Effector CD4-positive, alpha-beta T cell (primary cell): ENCODE measurements at places on chromosomes 3 and 15.
A peak's percentile ranks its signal among the peaks of the same experiment; 100 is the strongest.

GRCh38 chr3:30847592-30847991 lies 46.9 kb downstream of the GADL1 start:
- no peak for DNase-seq

DNA sequence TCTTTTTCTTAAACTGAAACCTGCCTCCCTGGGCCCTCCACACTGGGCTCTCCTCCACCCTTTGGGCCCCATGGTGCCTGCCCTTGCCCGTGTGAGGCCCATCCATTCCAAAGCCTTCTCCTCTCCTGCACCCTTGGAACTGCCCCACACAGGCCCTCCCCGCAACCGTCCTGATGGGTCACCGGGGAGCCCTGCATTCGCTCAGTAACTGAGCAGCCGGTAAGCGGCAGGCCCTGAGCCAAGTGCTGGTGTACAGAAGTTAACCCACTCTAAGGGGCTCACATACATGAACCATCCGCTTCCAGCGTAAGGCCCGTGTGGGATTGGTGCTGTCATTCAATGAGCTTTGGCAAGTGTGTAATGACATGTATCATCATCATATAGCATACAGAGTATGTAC lies 5.4 kb upstream of the LRRC15 start:
- DNase-seq = no peak

- DNase-seq = no peak
These were observed 7.2 kb upstream of the MAP4 start for GRCh38 chr3:48023377-48023776.

GRCh38 chr15:83323296-83323711 lies 38.8 kb upstream of the BNC1 start:
- DNase-seq = no peak

GRCh38 chr3:53744351-53744750 lies 101.9 kb downstream of the CHDH start:
- no peak for DNase-seq

GRCh38 chr3:17955411-17955810 lies 213.0 kb upstream of the TBC1D5 start:
- DNase-seq = no peak

GRCh38 chr15:40134885-40135284 lies 26.0 kb upstream of the BUB1B start:
- DNase-seq = no peak

GRCh38 chr3:102410616-102411015 lies 24.2 kb upstream of the ZPLD1 start:
- DNase-seq = no peak

- DNase-seq = no peak
These were observed 71.9 kb upstream of the C15orf39 start for GRCh38 chr15:75129788-75130187.

GRCh38 chr3:58679974-58680666 lies 13.5 kb upstream of the FAM3D start:
- DNase-seq = no peak

GRCh38 chr3:67075295-67075694 lies 77.2 kb downstream of the KBTBD8 start:
- no peak for DNase-seq

GRCh38 chr15:60649845-60650548 lies 171.1 kb upstream of the ICE2 start:
- DNase-seq = peak; percentile 6

GRCh38 chr3:32978331-32978730 lies 26.9 kb downstream of the CCR4 start:
- DNase-seq = no peak

DNA sequence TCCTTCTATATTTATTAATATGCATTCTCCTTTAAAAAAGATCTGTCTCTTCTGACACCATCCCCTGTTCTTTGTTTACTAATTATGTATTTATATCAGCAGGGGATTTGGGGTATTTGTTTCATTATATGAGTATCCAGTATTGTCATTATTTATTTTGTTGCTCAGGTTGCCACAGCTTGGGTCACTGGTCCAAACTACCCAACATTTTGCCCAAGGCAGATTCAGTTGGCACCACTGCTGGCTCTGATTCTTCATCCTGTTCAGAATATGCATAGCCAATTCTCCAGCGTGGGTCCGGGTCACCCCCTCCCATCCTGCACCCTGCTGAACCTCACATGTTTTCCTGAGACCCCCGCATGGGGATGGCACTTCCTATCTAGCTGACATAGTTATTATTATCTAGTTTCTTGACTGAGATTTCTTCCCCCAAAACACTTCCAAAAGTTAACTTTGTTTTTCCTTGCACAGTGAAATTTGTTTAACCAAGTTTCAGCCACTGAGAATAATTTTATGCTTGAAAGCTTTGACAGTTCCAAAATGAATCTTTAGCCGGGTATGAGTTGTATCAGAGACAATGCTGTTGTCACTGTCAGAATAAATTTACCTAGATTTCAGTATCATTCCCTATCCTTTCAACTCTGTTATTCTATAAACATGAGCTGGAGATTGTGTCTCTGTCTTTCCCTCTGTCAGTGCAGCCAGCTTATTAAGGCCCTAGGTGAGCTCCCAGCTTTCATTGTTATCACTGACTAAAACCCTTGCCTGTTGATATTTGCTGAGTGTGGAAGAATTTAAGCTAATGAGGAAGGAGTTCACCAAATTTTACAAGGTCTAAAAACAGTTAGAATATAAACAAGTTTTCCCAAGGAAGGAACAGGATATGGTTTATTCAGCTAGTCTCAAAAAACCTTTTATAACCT lies 70.3 kb downstream of the TGFBR2 start:
- DNase-seq = no peak

- no peak for DNase-seq
These were observed 22.5 kb downstream of the DMXL2 start for GRCh38 chr15:51600114-51600513.

- DNase-seq = no peak
These were observed 36.9 kb upstream of the C15orf39 start for GRCh38 chr15:75164625-75165350.

DNA sequence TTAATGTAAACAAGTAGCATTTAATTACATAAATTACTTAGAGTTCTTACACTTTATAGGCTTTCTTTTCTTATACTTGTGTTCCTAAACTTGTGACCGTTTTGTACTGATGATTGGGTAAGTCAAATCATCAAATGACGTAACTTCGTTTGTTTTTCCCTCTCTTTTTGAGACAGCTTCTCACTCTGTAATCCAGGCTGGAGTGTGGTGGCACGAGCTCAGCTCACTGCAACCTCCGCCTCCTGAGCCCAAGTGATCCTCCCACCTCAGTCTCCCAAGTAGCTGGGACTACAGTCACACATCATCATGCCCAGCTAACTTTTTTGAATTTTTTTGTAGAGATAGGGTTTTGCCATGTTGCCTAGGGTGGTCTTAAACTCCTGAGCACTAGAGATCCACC lies 226.0 kb downstream of the TCF12 start:
- DNase-seq = no peak

- no peak for DNase-seq
These were observed 193.9 kb upstream of the TMC3 start for GRCh38 chr15:81567924-81568323.

GRCh38 chr3:197674741-197675562 lies 61.8 kb downstream of the RUBCN start:
- DNase-seq = no peak

- no peak for DNase-seq
These were observed 287.1 kb upstream of the PPP2R3A start for GRCh38 chr3:135678386-135678785.

DNA sequence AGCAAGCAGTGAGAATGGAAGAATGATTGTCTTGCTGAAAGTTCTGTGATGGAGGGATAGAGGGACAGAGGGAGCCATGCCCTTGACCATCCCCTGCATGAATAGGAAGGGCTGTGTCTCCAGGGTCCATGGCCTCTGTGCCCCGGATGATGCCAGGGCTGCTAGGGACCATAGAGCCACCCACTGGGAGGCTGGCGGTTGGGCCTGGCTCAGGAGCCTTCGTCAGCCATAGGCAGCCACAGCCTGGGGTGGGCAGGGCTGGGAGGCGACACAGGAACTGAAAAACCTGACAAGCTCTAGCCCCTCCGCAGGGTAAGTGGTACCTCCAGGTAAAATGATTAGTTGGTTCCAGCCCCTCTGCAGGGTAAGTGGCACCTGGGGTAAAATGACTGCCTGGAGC lies 19.1 kb upstream of the LAMP3 start:
- DNase-seq = no peak

DNA sequence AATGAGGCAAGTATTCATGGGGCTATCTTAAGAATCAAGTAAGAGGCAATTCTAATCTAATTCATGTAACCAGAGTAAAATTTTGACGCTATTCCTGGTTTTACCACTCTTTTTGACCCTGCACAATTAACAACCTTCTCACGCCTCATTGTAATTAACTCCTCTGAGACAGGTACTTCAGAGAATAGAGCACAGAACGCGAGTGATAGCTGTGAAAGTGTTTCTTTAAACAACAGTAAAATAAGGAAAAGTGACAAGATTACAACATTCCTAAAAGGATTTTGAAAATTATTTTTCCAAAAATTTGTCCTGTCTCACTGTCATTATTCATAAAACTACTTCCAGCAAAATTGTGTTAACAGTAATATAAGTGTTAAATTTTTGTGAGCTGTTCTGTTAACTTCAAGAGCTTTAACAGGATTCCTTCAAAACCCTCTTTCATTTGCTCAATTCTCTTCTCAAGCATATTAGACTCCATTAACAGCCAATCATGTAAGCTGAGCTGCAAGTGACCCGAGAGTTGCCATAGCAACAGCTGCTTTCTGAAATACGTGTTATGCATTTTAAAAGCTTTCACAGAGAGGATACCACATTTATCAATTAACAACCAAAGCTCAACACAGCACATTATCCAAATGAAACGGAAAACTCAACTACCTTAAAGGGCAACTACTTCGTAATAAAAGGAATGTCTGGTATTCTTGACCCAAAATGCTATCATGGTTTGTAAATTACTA lies 93.1 kb downstream of the STAG1 start:
- DNase-seq = no peak

DNA sequence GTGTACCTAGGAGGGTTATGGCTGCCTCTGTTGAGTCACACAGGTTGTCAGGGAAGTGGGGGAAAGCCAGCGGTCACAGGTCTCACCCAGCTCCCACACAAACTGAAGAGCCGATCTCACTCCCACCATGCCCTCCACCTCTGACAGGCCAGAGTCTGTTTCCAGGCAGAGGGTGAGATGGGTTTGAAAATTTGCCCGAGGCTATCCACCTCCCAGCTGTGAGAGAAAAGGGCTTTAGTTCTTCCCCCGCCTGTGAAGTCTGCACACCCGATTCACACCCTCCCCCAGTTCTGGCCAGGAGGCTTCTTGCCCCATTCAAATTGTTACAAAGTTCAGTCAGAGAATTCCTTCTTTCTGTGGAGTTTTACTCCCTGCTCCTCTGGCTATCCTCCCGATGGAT lies 446.9 kb downstream of the EDEM1 start:
- no peak for DNase-seq

DNA sequence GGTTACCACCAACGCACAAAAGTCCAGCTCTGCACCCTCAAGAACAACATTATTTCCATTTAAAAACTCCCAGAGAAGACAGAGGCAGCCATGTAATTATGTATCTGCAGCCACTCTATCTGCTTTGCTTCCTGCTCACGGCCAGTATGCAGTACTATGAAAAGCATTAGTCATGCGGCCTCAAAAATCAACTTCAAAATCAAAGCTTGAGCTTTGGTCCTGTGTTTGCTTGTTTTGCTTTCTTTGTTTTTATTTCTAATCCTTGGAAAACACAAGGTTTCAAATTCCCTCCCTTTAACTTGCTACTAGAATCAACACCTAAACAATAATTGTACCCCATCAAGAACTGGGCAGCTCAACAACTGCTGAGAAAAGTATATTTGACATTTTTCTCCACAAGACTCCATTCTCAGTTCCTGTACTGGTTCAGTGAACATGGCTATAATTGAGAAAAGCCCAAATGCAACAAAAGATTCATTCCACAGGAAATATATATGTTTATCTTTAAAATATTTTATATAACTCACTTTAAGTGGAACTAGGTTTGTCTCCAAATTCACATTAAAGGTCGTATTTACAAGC lies 37.6 kb downstream of the GBE1 start:
- no peak for DNase-seq

- no peak for DNase-seq
These were observed 36.8 kb upstream of the TNFSF10 start for GRCh38 chr3:172560026-172560425.

- DNase-seq = no peak
These were observed 178.9 kb downstream of the IL5RA start for GRCh38 chr3:2931265-2931664.

GRCh38 chr3:27115352-27115751 lies 253.8 kb downstream of the NEK10 start:
- DNase-seq = no peak

DNA sequence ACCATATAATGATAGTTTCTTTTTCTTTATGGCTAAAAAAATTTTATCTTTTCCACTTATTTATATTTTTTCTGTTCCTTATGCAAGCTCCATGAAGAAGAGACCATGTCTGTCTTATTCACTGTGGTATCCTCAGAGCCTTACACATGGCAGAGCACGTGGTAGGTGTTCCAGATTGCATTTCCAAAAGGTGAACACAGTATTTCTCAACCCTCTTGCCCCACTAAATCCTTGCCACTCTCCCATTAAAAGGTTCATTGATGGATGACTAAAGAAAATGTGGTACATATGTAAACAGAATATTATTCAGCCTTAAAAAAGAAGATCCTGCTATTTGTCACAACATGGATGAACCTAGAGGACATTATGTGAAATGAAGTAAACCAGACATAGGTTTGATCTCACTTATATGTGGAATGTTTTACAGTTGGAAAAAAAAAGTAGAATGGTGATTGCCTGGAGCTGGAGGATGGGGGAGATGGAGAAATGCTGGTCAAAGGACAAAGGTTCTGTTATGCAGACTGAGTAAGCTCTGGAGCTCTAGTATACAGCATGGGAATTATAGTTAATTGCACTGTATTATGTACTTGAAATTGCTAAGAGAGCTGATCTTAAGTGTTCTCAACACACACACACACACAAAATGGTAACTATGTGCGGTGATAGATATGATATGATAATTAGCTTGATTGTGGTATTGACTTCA lies 266.7 kb downstream of the CNTN3 start:
- DNase-seq = no peak

DNA sequence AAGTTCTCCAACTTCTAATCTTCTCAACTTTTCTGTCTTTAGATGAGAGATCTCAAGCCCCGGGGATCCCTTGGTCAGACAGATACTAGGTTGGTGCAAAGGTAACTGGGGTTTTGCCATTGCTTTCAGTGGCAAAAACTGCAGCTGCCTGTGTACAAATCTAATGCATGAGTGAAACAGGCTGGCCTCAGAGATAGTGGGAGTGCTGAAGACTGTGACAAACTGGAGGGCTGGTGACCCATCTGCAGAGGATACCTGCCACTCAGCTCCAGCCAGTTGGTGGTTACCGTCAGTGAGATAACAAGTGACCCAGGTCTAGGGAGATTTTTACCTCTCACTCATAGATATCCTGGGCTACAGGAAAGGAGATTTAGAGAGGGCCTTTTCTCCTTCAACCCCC lies 85.7 kb downstream of the RYR3 start:
- no peak for DNase-seq

GRCh38 chr3:120160050-120160449 lies 65.8 kb upstream of the GSK3B start:
- no peak for DNase-seq
